ENCODE measurements at places on chromosomes 13 and 19. TPM values are rescaled to one million over a fixed set of nuclear protein-coding genes. Genes with fewer than 3 reads are reported as not detected.

DNA sequence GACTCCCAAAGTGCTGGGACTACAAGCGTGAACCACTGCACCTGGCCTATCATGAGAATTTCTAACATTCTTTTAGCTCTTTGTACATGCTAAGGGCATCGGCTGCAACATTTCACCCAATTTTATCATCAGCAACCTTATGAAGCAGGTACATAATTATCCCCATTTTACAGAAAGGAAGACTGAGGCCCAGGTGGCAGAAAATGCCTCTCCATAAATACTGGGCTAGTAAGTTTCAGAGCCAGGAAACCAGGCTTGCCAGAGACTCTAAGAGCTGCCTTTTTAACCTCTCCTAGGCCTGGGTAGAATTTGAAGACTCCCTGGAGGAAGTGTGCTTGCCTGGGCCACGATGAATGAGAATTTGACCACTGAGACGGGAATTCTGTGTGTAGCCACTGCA lies 2.2 kb downstream of the ERCC2 start:
- no peak for DNase-seq

GRCh38 chr19:11639245-11639601 lies 41.9 kb downstream of the ZNF627 start:
- DNase-seq: no peak

DNA sequence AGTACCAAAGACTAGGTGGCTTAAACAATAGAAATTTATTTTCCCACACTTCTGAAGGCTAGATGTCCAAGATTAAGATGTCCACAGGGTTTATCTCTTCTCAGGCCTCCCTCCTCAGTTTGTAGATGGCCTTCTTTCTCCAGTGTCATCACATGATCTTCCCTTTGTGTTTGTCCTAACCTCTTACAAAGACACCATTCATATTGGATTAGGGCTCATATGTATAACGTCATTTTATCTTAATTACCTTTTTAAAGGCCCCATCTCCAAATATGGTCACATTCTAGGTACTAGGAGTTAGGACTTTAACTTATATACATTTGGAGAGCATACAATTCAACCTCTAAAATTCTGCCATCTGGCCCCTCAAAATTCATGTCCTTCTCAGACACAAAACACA lies 34.3 kb downstream of the N4BP2L2 start:
- DNase-seq: no peak

DNA sequence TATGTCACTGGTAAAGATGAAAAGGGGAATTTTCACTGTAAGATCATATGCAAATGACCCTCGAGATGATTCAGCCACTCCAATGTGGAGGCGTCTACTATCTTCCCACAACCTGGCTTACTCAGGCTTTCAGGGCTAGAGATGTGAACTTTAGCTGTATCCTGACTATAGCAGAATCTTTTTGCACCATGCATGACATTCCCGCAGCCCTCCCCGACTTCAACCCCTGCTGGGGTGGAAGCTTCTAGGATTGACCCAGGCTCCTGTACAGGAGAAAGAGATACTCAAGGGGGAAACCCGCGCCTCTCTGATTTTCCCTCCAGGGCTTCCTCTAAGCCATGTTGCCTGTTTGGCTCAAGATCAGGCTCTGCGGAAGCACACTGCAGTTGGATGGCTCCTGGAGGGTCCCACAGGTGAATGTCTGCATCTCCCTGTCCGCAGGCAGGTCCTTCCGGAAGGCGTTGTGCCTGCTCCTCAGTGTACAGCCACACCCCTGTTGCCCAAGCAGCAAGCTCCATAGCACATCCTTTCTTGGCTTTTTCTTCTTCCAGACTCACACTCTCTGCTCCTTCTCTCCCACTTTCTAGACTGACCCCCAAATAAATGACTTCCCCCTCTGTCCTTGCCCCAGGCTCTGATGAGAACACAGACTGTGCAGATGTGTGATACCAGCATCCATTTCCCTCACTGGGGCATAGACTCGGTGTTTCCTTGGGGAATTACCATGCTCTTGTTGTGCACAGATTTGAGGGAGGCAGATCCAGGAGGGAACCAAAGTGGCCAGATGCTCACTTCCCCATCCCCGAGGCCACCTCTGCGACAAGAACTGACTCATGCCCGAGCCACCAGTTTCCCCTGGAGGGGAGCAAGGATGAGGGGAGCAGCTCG lies 29.1 kb upstream of the POP4 start:
- DNase-seq: no peak

DNA sequence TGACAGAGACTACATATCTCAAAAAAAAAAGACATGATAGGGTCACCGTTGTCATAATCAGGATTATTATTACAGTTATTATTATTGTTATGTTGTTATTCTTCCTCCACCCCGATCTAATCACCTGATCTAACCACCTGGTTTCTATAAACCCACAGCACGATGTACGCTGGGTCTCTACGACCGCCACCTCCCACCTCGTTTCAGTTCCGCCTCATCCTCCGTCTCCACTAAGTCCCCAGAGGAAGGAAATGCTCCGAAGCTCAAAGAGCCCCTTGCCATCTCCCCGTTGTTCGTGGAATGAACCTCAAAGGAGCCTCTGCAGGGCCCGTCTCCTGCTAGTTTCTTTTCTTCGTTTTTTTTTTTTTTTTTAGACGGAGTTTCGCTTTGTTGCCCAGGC lies 15.9 kb upstream of the MEIS3 start:
- DNase-seq: no peak

DNA sequence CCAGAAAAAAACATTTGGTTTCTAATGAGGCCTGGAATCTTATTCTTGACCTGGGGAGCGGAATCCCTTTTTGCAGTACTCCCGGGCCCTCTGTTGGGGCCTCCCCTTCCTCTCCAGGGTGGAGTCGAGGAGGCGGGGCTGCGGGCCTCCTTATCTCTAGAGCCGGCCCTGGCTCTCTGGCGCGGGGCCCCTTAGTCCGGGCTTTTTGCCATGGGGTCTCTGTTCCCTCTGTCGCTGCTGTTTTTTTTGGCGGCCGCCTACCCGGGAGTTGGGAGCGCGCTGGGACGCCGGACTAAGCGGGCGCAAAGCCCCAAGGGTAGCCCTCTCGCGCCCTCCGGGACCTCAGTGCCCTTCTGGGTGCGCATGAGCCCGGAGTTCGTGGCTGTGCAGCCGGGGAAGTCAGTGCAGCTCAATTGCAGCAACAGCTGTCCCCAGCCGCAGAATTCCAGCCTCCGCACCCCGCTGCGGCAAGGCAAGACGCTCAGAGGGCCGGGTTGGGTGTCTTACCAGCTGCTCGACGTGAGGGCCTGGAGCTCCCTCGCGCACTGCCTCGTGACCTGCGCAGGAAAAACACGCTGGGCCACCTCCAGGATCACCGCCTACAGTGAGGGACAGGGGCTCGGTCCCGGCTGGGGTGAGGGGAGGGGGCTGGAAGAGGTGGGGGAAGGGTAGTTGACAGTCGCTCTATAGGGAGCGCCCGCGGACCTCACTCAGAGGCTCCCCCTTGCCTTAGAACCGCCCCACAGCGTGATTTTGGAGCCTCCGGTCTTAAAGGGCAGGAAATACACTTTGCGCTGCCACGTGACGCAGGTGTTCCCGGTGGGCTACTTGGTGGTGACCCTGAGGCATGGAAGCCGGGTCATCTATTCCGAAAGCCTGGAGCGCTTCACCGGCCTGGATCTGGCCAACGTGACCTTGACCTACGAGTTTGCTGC lies at the start of gene ICAM4:
ICAM4 (plus strand) TSS at position 153 of the 935 bp plus-strand sequence; CDS start at position 211, 58 bp downstream.
- peak; percentile 95 for DNase-seq

GRCh38 chr19:39321832-39322176 lies 1.1 kb upstream of the LRFN1 start:
- no peak for DNase-seq

GRCh38 chr19:1863328-1863637 lies at the start of gene KLF16:
TSS of gene KLF16 (minus strand) at chr19:1863579. CDS start at chr19:1863497, 82 bp downstream.
- no peak for DNase-seq

- no peak for DNase-seq
Measured at GRCh38 chr13:59771272-59771671, 392.5 kb downstream of the DIAPH3 start.

GRCh38 chr13:103282571-103283450 lies 216.6 kb upstream of the SLC10A2 start:
- no peak for DNase-seq

DNA sequence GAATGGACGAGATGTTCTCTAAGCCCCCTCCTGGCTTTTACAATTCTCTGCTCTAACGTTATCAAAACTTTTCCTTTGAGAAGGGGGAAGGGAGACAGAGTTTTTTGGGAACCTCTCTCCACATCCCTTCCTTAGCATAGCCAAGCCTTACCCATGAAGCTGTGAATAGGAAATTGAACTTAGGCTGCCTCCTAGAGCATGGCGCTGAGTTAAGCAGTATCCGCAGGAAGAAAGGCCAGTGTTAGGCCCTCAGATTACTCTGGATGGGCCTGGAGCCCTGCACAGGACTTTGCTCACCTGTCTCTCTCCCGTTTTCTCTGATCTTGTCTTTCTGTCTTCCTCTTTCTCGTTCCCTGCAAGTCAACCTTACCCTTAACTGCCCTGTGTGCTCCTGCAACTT lies 39.6 kb downstream of the CYP2B6 start:
- no peak for DNase-seq

- no peak for DNase-seq
Measured at GRCh38 chr13:90156390-90156789, 1191.1 kb upstream of the MIR17HG start.

DNA sequence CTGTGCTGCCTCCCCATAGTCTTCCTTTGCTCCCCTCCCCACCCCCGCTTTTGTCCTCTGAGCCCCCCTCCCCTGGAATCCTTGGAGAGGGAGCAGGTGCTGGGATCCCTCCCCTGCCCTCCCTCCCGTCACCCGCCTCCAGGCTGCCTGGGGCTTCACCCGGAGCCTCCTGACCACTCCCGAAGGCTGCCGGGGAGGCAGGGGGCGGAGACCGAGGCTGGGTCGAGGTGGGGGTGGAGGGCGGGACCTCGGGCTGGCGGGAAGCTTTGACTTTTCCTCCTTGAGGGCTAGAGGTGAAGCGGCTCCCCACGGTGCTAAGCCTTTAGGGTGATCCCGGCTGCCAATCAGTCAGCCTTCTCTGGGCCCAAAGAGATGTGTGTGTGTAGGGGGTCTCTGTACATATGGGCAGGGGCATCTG lies 1.5 kb downstream of the KMT5C start:
- peak; percentile 94 for DNase-seq

DNA sequence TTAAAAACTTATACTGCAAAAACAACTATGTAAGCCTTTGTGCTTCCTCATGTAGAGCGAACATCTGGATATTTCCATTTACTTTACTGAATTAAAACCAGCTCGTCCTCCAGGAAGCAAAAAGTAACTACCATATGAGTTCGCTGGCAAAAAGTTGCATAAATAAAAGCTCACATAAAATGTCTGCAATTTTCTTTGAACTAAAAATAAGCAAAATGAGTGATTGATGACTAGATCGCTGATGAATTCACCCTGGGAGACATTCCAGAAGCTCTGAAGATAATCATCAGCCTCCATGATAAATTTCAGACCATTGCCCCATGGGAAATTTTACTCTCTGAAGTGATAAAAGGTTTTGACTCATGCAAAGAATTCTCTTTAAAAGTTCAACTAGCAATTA lies 67.3 kb upstream of the SACS start:
- no peak for DNase-seq

GRCh38 chr19:15114153-15114540 lies 6.9 kb downstream of the SYDE1 start:
- DNase-seq: no peak

DNA sequence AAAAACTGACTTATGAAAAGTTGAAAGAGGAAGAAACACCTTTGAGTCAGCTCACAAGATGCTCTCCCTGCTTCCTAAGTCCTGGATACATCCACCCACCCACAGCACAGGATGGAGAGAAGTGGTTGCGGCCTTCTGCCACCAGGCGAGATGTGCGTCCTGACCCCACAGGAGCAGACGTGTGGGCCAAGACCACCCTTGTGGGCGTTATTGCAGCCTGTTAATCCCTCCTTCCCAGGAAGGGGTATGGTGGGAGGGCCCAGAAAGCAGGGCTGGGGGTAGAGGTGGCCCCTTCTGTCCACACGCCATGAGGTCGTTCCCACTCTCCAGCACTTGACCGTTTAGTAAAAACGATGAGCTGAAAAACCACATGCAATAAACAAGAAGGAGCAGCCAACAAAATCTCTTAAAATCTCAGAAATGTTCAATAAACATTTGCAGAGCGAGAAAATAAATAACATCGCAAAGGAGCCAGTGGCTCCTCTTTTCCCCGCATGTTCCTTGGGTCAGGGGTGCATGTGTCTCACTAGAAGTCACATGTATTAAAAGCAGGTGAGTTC lies 2.4 kb upstream of the AKAP8L start:
- DNase-seq: no peak

- DNase-seq: no peak
Measured at GRCh38 chr13:40409278-40409677, 257.2 kb downstream of the FOXO1 start.

DNA sequence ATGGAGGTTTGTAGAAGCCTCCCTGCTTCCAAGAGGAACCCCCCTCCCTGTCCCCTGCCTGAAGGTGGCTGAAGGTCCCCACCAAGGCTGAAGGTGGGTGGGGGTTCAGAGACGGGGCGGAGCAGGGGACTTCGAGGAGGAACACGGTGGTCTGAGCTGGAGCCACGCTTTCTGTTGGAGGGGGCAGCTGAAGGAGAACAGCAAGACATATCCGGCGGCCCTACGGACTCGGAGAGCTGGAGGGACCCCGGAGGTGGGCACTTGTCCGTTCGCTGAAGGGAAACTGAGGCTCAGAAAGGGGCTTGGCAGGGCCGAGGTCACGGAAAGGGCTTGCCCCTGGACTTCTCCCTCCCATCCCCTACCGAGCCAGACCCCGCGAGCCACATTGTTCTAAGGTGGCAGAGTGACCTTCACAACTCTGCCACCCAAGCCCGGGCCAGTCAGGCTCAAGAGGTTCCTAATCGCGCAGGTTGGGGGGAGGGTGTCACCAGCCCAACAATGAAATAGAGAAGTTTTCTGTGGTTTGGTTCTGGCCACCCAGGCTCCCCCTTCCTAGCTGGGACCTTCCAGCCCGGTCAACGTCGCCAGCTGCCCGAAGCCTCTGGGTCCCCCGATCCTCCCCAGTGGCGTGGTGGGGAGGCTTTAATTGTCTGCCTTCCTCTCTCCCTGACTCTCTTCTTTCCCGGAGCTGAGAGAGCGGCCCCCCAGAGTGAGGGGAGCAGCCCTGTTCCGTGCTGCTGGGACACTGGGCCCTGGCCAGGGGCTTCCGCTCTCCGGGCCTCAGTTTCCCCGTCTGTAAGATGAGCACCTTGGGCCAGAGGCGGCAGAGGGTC lies 15.5 kb upstream of the KCNN1 start:
- DNase-seq: no peak

GRCh38 chr13:97234742-97235141 lies 12.6 kb downstream of the MBNL2 start:
- no peak for DNase-seq

DNA sequence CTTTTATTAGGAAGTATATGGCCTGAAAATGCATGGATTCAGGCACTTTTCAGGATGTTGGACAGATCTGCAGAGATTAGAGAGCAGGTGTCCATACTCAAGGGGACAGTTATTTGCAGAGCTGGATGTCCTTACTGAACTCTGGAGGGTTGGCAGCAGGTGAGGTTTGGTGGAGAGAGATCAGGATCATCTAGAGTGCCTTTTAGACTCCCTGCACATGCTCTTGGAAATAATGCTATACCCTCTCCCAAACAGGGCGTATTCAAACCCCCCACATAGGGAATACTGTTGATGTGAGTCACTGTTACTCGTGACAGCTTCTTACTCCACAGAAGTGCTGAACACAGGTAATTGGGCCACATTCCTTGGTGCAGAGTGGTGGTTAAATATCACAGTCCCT lies 725.7 kb upstream of the SGCG start:
- DNase-seq: no peak

GRCh38 chr13:38405216-38405615 lies 55.6 kb downstream of the UFM1 start:
- DNase-seq: no peak

The ADPRHL1 gene
- total RNA-seq: 0.54 TPM

The CLEC17A gene
- not detected for total RNA-seq

The KLK4 gene
- not detected for total RNA-seq

The CEACAM19 gene
- 0.09 TPM for total RNA-seq

The PDE4A gene
- total RNA-seq: 25.5 TPM

The PDX1 gene
- not detected for total RNA-seq

The GFY gene
- total RNA-seq: 0.11 TPM

The LRG1 gene
- total RNA-seq: 11.7 TPM

Data from K562 (cell line).